ENCODE measurements at places on chromosomes 6 and 20.

- peak; percentile 91 for DNase-seq
These were observed 12.4 kb upstream of the CCN5 start for GRCh38 chr20:44702776-44703175.

GRCh38 chr6:139338795-139339194, 35.7 kb downstream of the CITED2 start:
- no peak for DNase-seq

- no peak for DNase-seq
These were observed 859 bp upstream of the SMIM29 start for GRCh38 chr6:34249469-34250261.

- no peak for DNase-seq
These were observed 152.3 kb downstream of the CARMIL1 start for GRCh38 chr6:25431306-25431974.

DNA sequence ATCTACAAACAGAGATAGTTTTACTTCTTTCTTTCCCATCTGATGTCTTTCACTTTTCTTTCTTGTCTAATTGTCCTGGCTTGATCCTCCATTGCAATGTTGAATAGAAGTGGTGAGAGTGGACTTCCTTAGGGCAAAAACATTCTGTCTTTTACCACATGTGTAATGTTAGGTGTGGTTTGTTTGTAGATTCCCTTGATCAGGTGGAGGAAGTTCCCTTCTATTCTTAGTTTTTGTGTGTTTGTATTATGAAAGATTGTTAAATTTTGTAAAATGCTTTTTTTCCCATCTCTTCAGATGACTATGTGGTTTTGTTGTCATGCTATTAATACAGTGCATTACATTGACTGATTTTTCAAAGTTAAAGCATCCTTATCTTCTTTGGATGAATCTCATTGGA, 41.6 kb upstream of the DUSP22 start:
- DNase-seq, result no peak
